ENCODE measurements at places on chromosomes 11 and 22. TPM values are rescaled to one million over a fixed set of nuclear protein-coding genes. Genes with fewer than 3 reads are reported as not detected.

- no peaks in the 10 kb centered on the region for H3K27me3 ChIP-seq
- H3K4me3 ChIP-seq, result no peak overlapping the region
- H3K36me3 ChIP-seq, result no peaks in the 10 kb centered on the region
- H3K4me1 ChIP-seq, result peaks cover 14% of the 10 kb centered on the region
- DNase-seq, result no peak
Observed at GRCh38 chr11:124643605-124644425, 21.2 kb downstream of the TBRG1 start.

- no peaks in the 10 kb centered on the region for H3K36me3 ChIP-seq
- H3K27me3 ChIP-seq, result no peaks in the 10 kb centered on the region
- peaks cover 14% of the 10 kb centered on the region for H3K4me1 ChIP-seq
- no peak overlapping the region for H3K4me3 ChIP-seq
- no peak overlapping the region for H3K27ac ChIP-seq
Observed at GRCh38 chr11:16881766-16882165, 132.4 kb downstream of the PLEKHA7 start.

- no peaks in the 10 kb centered on the region for H3K36me3 ChIP-seq
- H3K4me1 ChIP-seq, result peaks cover 4% of the 10 kb centered on the region
- no peak overlapping the region for H3K4me3 ChIP-seq
- H3K27me3 ChIP-seq, result no peaks in the 10 kb centered on the region
- no peak for DNase-seq
- H3K27ac ChIP-seq, result no peak overlapping the region
Observed at GRCh38 chr11:73265853-73266645, 6.1 kb upstream of the P2RY6 start.

GRCh38 chr22:17056058-17056457 is 28.7 kb upstream of the IL17RA start:
- H3K4me3 ChIP-seq, result no peak overlapping the region
- no peaks in the 10 kb centered on the region for H3K27me3 ChIP-seq
- H3K4me1 ChIP-seq, result peaks cover 11% of the 10 kb centered on the region
- DNase-seq, result no peak
- H3K36me3 ChIP-seq, result no peaks in the 10 kb centered on the region
- no peak overlapping the region for H3K27ac ChIP-seq

The MS4A3 gene
- not detected for total RNA-seq

The TEX54 gene
- total RNA-seq, result not detected

The SLC15A3 gene
- 64.7 TPM for total RNA-seq
